ENCODE measurements at places on chromosomes 13 and 19.
A peak's percentile ranks its signal among the peaks of the same experiment; 100 is the strongest.

GRCh38 chr19:519449-519865, 12.1 kb upstream of the CDC34 start:
- DNase-seq = no peak

DNA sequence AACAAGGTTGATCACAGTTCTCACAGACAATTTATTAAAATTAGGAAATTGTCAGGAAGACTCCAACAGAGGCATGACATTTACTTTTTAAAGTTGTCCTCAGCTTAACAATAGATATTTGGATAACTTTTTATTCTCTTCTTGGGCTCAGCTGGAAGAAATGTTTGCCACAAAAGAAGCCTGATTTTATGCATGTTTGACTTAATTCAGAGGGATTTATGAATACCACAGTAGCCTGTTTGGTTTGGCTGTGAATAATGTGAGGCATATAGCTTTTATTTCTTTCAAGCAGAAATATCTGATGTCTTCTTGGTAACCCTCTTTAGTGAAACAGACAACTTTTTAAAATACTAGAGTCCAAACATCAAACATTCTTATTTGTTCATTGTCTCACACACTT, 1464.5 kb upstream of the SLC10A2 start:
- no peak for DNase-seq

- no peak for DNase-seq
Observed at GRCh38 chr13:103371271-103371670, 305.1 kb upstream of the SLC10A2 start.

DNA sequence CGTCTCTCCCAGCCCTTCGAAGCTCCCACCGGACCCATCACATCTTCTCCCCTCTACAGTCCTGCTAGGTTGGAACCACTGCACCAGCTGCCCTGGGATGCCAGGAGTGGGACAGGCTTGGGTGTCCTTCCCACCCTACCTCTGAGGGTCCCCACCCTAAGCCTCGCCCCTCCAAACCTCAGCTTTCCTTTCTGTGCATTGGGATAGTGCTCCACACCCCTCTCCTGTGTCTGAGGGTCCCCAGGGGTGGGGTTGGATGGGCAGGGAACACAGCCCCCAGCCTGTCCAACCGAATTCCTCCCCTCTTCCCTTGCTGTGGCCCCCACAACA, 1.9 kb upstream of the BCL3 start:
- DNase-seq = no peak

DNA sequence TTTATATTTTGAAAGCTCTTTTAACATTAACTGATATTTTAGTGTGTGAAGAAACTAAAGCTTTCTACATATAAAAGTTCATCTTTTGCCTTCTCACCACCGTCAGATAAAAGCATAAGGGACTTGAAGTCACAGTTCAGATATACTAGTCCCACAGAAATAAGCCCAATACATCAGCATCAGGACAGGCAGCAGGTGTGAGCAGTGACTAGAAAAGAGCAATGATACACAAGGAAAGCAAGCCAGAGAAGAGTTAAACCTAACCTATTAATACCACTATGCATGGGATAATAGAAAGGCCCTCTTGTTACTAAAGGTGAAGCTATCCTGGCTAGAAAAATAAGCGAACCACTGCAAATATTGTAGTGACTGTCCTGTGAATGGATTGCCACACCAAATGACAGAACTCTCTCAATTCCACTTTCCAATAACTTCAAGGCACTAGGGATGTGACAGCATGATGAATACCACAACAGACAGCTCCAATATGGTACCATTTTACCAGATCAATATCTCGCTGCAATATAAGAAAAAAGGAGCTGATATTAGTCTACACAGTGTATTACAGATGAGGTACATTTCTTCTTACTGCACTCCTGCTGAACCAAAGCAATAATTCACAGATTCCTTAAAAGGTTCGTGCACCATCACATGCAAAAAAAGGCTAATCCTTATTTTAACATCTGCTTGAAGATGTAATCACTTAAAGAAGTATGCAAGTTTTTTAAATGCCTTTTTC, 114.1 kb downstream of the DACH1 start:
- no peak for DNase-seq

- peak; percentile 7 for DNase-seq
Observed at GRCh38 chr13:83780227-83780626, 102.0 kb downstream of the SLITRK1 start.

DNA sequence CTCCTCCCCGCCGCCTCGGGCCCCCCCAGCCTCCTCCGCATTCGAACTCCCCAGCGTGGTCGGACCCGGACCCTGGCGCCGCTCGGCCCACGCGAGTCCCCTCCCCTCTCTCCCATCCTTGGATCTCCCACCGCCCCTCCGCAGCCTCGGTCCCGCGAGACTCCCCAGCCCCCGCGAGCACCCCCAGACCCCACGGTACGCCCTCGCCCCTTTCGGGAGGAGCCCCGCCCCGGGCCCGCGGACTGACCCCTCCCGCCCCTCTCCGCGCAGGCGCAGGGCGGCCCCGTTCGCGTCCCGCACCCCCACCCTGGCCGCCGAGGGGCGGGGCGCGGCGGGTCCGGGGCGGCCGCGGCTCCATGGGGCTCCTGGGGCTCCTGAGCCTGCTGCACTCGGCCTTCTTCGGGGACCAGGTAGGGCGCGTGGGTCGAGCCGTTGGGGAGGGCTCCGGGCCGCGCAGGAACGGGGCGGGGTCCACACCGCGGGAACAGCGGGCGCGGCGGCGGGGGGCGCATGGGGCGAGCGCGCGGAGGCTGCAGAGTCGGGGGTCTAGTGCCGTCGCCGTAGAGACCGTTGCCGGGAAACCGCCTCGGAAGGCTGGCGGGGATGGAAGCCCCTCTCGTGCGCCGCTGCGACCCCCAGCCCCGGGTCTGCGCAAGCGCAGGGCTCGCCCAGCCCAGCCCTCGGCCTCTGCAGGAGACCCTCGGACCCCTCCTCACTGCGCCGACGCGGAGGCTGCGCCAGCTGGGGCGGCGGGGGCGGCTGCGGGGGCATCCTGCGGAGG, 3.8 kb upstream of the APC2 start:
- DNase-seq = no peak

- no peak for DNase-seq
Observed at GRCh38 chr13:31674051-31674450, 65.3 kb upstream of the RXFP2 start.

DNA sequence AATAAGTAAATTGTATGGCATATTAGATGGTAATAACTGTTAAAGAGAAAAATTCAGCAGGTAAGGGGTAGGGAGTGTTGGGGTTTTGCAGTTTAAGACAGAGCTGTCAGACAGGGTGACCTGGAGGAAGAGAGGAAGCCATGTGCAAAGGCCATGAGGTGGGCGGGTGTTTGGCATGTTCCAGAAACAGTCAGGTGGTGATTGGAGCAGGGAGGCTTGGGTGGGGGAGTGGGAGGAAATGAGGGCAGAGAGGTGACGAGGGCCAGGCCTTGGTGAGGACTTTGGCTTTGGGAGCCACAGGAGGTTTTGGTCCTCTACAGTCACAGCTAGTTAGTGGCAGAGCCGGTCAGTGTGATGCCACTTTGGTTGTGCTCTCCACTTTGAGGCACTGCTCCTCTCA, 20.1 kb downstream of the RYR1 start:
- DNase-seq = no peak

- no peak for DNase-seq
Observed at GRCh38 chr13:110162866-110163658, 143.9 kb downstream of the COL4A1 start.
